ENCODE measurements at places on chromosomes 12 and 14.
A peak's percentile ranks its signal among the peaks of the same experiment; 100 is the strongest.

DNA sequence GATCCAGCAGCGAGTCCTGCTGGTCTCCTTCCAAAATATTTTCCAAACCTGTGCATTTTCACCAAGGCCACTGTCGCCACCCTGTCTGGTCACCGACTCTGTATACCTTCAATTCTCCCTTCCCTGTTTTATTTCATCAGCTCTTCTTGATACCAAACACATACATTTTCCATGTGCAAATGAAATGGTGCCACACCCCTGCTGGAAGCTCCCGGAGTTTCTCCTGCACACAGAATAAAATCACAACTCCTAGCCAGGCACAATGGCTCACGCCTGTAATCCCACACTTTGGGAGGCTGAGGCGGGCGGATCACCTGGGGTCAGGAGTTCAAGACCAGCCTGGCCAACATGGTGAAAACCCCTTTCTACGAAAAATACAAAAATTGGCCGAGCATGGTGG lies 14.0 kb downstream of the VSIG10 start:
- DNase-seq = no peak

DNA sequence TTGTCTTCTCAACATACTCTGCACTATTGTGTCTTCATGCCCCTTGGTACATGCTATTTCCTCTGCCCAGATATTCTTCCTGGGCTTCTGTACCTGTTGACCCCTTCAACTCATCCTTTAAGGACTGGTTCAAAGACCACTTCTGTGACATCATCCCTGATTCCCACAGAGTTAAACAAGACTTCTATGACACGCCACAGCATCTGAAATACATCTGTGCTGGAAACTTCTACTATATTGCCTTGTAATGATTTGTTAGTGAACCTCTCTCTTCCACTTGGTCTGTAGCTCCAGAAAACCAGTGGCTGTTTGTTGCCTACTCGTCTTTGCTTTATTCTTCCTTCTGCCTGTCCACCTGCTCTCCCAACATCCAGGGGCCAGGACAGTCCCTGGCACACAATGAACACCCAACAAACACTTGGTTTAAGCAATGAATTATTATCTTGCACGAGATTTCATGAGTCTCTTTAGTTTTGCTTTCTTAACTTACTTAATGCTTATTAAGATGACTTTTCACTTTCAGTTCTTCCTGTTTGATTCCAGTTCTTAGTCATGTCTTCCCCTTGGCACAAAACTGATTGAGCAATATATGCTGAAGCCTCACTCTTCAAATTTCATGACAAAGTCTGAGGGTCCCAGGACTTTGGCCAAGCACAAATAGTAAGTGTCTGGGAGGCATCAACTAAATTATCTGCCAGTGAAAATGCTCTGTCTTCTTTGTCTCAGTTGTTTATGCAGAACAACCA lies 485.9 kb downstream of the APAF1 start:
- DNase-seq = no peak

- no peak for DNase-seq
Measured at GRCh38 chr12:29782285-29782870, 1.4 kb downstream of the TMTC1 start.

DNA sequence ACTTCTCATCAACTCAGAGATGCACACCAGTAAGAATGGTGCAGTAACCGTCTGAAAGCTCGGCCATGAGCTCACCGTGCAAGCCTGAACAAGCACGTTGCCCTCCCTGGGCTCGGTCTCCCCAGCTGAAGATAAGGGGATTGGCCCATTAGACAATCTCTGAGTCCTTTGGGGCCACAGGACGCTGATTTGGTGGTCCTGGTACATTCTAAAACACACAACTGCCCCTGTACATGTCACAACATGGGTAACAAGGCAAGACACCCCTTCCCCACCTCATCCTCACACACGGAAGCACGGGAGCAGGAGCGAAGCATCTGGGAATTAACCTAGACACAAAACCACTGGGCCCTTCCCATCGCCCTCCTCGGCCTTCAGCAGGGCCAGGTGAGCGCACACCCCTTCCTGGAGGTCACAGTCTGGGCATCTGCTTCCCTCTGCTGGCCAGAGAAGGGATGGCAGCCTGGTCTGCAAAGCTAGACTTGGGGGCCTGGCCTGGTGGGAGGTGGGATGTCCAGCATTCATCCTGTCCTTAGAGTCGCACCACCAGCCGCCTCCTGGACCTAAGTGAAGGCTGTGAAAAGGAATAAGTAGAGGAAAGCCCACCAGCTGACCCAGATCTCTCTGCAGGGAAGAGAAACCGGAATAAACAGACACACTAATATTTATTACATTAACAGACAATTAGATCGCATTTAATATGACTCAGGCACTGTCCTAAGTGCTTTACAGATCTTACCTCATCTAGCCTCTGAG lies 18.9 kb upstream of the SMUG1 start:
- DNase-seq = peak; percentile 78

GRCh38 chr14:98900798-98901197 lies 371.2 kb downstream of the BCL11B start:
- no peak for DNase-seq

DNA sequence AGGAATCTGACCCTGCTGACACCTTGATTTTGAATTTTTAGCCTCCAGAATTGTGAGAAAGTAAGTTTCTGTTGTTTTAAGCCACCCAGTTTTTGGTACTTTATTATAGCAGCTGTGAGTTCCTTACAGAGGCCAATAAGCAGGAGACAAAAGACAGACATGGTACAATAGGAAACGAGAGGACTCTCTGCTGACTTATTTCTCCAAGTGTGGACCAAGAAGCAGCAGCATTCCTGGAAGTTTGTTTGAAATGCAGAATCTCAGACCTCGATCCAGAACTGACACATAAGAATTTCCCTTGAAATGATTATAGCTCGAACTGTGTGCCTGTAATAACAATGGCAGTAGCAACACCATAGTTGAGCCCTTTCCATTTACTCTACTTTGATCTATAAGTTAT lies 31.9 kb upstream of the LUM start:
- DNase-seq = no peak

- DNase-seq = no peak
Measured at GRCh38 chr14:67079846-67080245, 109.4 kb upstream of the GARIN2 start.

All from T-helper 9 cell (primary cell).